ENCODE measurements at places on chromosomes 2 and 18.

DNA sequence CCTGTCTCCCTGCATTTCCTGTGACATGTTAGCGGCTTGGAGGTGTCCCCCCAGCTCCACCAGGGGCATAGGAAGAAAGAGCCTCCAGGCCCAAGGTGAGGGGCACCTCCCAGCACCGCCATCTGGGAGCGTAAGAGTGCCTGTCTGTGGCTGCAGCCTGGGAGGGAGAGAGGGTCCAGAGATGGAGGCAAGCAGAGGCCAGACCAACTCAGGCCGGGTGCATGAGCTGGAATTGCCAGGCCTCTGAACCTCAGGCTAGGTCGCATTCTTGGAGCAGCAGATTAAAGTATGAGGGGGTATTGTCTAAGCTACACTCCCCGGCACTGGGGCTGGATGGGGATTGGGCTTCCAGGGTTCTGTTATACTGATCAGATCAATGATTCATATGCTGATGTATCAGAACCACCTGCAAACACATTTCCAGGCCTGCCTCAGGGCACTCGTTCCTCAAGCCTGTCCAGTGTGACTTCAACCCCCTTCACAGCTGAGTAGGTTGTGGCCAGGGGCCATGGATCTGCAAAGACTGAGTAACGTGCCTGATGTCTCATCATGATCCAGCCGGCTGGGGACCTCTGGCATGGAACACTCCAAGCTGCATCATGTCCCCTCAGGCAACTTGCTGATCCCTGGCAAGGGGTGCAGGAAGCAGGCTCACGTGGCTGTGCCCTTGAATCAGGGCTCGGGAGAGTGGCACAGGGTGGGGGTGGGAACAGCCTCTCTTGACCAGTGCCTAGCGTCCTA lies 73.2 kb downstream of the HS1BP3 start:
- DNase-seq = no peak

GRCh38 chr2:31475692-31476091 lies 61.1 kb upstream of the XDH start:
- DNase-seq = peak; percentile 79

GRCh38 chr2:196437626-196438025 lies 201.9 kb upstream of the CCDC150 start:
- DNase-seq = no peak

DNA sequence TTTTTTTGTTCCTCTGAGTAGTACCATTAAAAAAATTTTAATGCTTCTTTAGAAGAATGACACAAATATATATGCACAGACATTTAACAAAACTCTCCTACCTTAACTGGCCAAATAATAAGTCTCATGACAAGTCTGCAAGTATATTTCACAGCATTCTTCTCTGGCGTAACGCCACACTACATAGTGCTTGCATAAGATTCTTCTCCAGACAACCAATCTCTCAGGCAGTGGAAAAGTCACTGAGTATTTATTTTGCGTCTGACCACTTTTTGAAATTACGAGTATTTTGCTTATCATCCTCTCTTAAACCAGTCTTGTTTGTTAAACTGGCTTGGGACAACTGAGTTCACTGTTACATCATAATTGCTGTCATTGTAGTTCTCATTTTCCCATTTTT lies 749.2 kb downstream of the ADCYAP1 start:
- no peak for DNase-seq

GRCh38 chr2:76197842-76198448 lies 487.2 kb upstream of the GCFC2 start:
- DNase-seq = peak; percentile 70

GRCh38 chr2:10957391-10957790 lies 45.7 kb downstream of the KCNF1 start:
- DNase-seq = no peak

GRCh38 chr18:67600181-67601180 lies 84.0 kb upstream of the DSEL start:
- DNase-seq = peak; percentile 87

DNA sequence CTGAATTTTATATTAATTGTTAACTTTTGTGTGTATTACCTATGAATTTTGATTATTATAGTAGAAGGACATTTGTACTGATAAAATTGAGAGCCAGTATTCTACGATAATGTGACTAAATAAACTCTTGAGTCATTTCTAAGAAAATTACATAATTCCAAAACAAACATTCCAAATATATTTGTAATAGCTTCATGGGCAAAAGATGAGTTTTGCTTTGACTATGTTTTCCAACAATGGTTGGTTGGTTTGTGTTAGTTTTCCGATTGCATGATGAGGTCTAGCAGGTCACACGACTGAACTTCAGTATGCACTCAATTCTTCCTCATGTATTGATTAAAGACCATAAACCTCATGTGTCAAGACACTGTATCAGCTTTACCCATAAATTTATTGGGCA lies 71.7 kb upstream of the WDR75 start:
- peak; percentile 84 for DNase-seq

GRCh38 chr2:98039085-98039756 lies 43.5 kb upstream of the TMEM131 start:
- DNase-seq = no peak

DNA sequence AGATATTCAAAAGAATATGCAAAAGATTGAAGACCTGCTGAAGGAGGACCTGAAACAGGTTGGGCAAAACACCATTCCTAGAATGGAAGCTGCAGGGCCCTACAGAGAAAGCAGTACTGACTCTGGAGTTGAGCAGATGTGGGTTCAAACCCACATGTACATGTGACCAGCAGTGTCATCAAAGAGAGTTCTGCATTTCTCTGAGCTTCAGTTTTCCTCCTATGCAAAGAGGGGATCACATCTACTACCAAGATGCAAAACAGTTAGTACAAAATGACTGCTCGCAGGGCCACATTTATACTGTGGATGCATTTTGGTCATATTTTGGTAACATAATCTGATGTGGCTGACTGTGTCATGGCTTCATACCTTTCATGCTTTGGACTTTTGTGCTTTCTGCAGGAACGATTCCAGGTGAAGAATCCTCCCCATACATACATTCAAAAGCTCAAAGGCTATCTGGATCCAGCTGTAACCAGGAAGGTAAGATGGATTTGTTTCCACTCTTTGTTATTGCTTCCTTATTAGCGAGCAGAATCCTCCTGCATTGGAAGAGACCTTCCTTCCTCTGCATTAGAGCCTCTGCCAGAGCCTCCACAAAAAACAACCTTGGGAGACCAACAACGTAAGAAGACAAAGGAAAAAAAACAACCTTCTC lies 174.8 kb downstream of the PRPF40A start:
- no peak for DNase-seq

- DNase-seq = peak; percentile 80
These were observed 198.4 kb downstream of the BABAM2 start for GRCh38 chr2:28088970-28089369.

DNA sequence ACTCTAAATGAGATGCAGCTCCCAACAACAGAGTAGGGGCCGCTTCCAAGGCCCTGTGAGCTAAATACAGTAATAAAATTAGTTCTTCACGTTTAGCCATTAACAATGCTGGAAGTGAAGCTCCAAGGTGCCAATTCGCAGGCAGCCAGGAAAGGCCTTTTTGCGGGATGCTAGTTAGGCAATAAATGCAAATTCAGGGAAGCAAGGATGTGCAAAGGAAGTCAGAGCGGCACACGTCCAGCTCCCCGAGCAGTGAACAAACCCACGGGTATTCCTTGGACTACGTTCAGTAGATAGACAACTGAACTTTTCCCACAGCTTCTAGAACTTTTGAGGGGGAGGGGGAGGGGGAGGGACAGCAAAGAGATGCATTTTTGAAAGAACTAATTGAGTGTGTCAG lies 6.9 kb downstream of the ZNF516 start:
- peak; percentile 59 for DNase-seq
